AG20443 (cell line): ENCODE measurements at places on chromosomes 3 and 15.

- no peak for DNase-seq
Observed at GRCh38 chr15:65723876-65724275, 68.2 kb downstream of the DENND4A start.

DNA sequence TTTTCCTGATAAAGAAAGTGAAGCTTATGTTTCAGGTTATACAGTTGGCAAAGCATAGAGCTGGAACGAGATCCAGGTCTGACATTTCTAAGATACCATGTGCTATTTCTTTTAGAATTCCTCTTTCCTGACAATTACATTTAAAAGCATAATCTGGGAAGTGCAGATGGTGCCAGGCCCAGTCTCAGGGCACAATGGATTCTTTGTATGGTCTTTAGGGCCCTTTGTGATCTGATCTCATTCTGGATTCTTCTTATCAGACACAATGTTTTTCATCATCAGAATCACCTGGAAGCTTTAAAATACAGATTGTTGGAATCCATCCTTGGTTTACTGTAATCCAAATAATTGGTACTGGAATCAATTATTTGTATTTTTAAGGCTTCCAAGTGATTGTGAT is 18.6 kb upstream of the GLCE start:
- no peak for DNase-seq

GRCh38 chr3:122974764-122975162 is 52.8 kb downstream of the SEMA5B start:
- DNase-seq: peak; percentile 45

GRCh38 chr15:35852818-35853624 is 307.1 kb upstream of the DPH6 start:
- no peak for DNase-seq

GRCh38 chr3:159865041-159865579 is 123.5 kb upstream of the IL12A start:
- DNase-seq: peak; percentile 24

DNA sequence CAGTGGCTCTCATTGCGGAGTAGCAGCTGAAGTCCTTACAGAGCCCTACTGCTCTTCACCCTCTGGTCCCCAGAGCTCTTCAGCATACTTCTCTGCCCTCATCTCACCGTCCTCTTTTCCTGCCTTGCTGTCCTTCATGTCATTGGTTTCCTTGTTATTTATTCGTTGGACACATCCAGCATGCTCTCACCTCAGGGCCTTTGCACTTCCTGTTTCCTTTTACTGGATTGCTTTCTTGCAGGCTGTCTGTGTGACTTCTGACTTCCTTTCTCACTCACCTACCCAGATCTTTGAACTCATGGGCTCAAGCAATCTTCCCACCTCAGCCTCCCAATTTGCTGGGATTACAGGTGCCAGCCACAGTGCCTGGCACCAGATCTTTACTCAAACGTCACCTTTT is 127.1 kb downstream of the NR1D2 start:
- DNase-seq: no peak

- no peak for DNase-seq
Observed at GRCh38 chr15:83327041-83327440, 42.6 kb upstream of the BNC1 start.

- no peak for DNase-seq
Observed at GRCh38 chr3:120684896-120685295, 2.9 kb upstream of the HGD start.

DNA sequence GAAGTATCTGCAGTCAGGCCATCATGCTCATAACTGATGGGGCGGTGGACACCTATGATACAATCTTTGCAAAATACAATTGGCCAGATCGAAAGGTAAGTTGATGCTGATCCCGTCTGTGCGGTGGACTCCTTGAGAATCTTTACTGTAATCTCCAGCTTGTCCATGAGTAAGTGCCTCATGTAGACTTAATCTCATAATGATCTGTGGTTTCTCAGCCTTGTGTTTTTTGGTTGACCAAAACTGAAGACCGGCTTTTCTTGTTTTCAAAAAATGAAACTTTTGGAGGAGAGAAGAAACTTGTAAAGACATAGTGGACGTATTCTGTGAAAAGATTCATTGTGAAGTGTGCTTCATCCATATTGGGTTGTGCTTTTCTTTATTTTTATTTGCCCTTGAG is 285.7 kb downstream of the LRTM1 start:
- no peak for DNase-seq

GRCh38 chr3:177185035-177185574 is 12.2 kb downstream of the TBL1XR1 start:
- DNase-seq: no peak
